ENCODE measurements at places on chromosomes 1 and 21. TPM values are rescaled to one million over a fixed set of nuclear protein-coding genes. Genes with fewer than 3 reads are reported as not detected.

The TCP10L gene
- not detected for total RNA-seq

The TMEM240 gene
- total RNA-seq: 1.1 TPM

The FCRL6 gene
- not detected for total RNA-seq

The TDRD5 gene
- not detected for total RNA-seq
